ENCODE measurements at places on chromosomes 2 and 18.

GRCh38 chr18:55301824-55302166 is 286.2 kb downstream of the TCF4 start:
- DNase-seq, result no peak

GRCh38 chr2:68253219-68254068 is 1.1 kb upstream of the PPP3R1 start:
- peak; percentile 76 for DNase-seq

DNA sequence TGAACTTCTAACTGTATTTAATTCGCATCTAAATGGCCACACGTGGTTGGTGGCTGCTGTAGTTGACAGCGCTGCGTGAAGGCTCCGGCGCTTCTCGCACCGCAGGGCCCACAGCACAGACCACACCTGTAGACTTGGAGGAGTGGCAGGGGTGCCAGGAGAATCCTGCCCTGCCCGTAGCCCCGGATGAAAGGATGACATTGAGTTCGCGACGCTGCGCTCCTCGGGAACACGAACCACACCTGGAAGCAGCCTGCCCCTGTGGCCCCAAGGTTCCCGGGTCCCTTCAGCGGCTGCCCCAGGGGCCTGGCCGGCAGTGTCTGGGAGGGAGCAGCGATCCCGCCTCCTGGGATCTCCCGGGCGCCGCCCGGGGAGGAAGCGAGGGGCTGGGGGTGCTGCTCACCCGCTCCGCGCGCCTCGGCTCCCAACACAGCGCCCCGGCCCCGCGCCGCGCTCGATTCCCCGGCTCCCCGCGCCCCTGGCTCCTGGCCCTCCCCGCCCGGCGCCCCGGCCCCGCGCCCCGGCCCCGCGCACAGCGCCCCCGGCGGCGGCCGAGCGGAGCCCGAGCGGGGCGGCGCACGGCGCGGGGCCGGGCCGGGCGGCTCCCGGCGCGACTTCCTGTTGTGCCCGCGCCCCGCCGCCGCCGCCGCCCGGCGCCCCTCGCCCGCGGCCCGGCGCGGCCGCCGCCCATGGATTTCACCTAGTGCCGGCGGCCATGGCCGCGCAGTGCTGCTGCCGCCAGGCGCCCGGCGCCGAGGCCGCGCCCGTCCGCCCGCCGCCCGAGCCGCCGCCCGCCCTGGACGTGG is at the start of gene RNPEPL1:
Gene RNPEPL1 (plus strand): TSS at position 613 of the 806 bp plus-strand sequence. CDS start 103 bp downstream, at position 716.
- DNase-seq, result peak; percentile 89

GRCh38 chr2:71224935-71225334 is 2.0 kb downstream of the PAIP2B start:
- DNase-seq, result no peak

DNA sequence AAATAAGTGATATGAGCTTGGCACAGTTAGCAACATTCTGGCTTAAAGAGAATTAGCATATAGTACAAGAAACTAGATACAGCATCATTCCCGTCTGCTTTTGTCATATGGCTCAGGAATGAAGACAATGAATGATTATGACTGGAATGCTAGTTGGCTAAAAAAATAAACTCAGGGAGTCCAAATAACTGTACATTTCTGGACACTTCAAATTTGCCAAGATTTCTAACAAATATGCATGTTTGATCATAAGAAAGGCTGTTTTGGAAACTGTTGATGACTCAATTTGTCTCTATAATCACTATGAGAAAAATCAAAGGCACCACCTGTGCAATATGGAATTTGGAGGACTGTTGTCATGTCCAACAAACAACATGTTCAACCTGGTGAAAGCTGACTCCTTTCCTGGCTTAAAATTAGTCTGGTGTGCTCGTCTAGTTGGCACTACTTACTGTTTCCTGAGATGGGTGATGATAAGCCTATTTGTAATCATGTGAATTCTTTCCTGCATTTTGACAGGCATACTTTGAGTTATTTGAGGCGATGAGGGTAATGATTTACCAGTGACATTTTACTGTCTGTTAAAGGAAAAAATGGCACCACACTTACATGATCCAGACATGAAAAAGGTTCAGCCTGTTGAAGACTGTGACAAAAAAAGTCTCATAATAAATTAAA is 133.9 kb upstream of the CDH20 start:
- DNase-seq, result no peak

- DNase-seq, result peak; percentile 35
Observed at GRCh38 chr2:120867290-120868241, 131.9 kb downstream of the GLI2 start.

DNA sequence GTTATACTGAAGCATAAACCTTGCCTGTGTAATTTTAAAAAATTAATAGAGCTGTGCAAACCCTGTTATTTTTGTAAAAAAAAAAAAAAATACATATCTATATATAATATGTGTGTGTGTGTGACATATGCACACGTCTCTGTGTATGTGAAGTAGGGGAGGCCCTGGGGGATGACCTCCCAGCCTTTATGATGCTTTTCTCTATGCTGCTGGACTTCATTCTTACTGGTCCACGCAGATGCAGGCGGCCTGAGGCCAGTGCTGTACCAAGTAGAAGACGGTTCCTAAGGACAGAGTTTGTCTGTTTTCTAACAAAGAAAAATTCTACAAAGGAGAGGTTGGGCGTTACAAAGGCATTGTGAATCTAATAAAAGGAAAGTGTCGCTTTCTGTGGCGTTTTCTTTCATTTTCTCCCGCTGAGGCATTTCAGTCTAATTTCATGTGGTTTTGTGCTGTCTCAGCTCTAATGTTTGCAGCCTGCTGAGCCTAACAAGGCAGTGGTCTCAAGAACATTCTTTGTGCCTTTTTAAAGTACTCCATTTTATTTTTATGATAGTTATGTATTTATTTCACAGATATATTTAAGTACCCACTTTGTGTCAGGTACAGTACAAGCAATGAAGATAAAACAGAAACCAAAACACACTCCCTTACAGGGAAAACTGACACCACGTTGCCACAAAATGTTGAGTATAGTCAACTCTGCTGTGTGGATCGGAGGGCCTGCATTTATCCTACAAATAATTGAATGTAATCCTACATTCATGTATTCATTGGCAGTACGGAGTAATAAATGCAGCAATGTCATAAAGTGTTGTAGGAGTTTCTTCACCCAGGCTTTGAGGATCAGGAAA is 118.0 kb downstream of the RAB3GAP1 start:
- no peak for DNase-seq

- no peak for DNase-seq
Observed at GRCh38 chr2:235087832-235088495, 136.1 kb downstream of the SH3BP4 start.

GRCh38 chr2:63093502-63093901 is 42.9 kb downstream of the OTX1 start:
- DNase-seq, result no peak

GRCh38 chr2:123935405-123935804 is 89.7 kb upstream of the CNTNAP5 start:
- DNase-seq, result no peak

GRCh38 chr2:30412684-30413570 is 34.1 kb upstream of the LCLAT1 start:
- no peak for DNase-seq

DNA sequence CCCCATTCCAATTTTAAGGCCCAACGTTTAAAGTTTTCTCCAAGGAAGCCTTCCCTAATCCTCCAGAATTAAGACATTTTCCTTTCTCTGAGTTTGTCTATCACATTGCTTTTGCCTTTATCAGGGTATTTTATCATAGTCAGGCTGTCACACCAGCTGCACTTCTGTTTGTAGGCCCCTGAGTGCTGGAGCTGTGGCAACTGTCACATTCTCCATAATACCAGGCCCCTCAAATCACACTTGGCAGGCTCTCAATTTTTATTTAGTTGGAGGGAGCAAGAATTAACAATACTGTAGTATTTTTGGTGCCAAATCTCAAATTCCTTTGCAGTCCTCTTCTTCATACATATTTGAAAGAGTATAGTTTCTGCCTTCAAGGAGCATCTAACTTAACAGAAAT is 122.2 kb downstream of the FSHR start:
- DNase-seq, result no peak

DNA sequence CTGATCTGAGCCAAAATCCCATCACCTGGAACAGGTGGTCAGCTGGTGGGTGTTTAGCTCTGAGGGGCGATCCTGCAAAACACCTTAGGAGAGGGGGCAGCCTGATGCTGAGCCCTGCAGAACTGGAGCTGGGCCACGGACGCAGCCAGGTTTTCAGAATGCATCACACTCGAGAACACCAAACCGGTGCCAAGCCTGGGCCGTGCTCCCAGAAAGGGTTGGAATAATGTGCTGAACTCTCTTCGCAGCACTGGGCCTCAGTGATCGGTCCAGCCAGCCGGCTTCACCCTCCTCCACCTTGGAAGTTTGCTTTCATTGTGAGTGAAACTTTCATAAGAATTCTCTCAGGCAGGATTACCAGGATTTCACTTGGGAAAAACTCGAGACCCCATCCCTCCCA is 56.5 kb upstream of the TTC39C start:
- DNase-seq, result no peak

GRCh38 chr18:69387186-69387585 is 13.5 kb upstream of the DOK6 start:
- no peak for DNase-seq

DNA sequence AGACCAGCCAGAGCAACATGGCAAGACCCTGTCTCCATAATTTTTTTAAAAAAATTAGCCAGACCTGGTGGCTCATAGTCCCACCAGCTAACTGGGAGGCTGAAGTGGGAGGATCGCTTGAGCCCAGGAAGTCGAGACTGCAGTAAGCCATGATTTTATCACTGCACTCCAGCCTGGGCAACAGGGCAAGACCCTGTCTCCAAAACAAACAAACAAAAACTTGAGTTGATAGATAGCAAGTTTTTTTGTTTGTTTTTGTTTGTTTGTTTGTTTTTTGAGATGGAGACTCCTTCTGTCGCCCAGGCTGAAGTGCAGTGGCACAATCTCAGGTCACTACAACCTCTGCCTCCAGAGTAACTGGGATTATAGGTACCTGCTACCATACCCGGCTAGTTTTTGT is 18.8 kb downstream of the RELCH start:
- peak; percentile 41 for DNase-seq

DNA sequence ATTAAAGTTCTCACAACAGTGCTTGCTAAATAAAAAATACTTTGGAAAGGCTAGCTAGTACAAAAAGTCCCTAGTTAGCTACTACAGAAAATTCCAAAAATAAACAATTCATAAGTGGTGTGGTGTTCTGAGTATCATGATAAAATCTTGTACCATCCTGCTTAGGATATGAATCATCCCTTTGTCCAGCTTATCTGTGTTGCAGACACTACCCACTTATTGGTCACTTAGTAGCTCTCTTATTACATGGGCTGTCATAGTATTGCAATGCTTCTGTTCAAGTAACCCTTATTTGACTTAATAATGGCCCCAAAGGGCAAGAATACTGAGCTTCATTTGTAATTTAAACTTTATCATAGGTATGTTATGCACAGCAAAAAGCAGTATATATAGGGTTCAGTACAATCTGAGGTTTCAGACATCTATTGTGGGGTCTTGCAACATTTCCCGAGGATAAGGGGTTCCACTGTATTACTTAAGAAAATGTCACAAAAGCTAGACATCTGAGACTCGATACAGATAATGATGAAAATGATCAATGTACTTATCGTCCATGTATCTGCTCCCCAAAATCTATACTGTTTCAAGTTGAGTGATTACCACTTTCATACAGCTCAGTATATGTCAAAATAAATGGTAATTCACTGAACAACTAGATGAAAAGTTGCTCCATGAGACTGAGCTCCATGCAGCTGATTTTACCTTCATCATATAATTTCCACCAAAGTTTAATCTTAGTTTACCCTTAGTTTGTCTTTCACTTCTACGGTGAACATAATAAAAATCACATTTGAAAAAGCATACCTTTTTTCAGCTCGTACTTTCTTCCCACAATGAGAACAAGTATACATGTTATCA is 93.8 kb downstream of the C2orf74 start:
- DNase-seq, result peak; percentile 12

GRCh38 chr2:47193607-47194006 is 38.5 kb upstream of the STPG4 start:
- DNase-seq, result no peak

- DNase-seq, result no peak
Observed at GRCh38 chr2:42087857-42088195, 40.0 kb downstream of the PKDCC start.

- no peak for DNase-seq
Observed at GRCh38 chr18:154151-154550, 4.2 kb upstream of the USP14 start.

GRCh38 chr18:79797518-79798345 is at the start of gene KCNG2:
KCNG2 (plus strand) TSS chr18:79797938; CDS start chr18:79863668, 65,730 bp downstream.
- DNase-seq, result peak; percentile 51

DNA sequence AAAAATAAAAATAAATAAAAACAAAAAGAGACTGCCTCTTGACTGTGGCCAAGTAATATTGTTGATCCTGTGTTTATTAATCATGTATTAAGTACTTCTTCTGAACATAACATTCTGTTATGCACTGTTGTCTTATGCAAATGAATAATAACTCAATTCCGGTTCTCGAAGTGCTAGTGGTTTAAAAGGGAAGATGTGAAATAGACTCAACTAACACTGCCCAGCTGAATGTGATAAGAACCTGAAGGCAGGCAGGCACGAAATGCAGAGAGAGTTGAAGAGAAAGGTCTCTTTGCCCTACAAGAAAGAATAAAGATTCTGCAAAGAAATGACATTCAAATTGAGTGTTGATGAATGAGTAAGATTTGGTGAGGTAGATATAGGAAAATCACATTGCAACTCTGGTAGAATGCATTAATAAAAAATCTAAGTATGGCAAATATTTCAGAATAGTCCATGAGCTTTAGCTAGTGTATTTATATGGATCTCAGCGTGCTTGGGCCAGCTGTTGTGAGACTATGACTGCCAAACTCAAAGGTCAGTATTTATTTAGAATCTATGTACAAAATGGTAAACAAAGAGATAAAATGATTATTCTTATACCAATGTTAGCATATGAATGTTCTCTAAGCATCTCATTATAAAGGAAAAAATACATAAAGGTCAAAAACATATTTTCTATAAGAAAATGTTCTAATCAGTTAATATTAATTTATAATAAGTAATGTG is 352.3 kb upstream of the CDH7 start:
- DNase-seq, result no peak

- DNase-seq, result no peak
Observed at GRCh38 chr2:2828774-2829368, 497.8 kb upstream of the MYT1L start.

DNA sequence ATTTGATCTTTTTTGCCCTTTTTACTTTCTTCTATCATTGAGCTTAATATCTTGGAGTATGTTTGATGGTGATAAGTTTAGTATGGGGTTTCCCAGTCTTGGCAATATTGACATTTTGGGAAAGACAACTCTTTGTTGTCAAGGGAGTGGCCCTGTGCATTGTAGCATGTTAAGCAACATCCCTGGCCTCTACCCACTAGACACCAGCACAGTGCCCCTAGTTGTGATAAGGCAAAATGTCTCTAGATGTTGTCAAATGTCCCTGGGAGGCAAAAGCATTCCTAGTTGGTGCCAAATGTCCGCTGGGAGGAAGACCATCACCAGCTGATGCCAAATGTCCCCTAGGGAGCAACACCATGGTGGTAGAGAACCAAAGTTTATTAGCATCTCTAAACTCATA is 28.2 kb downstream of the GULP1 start:
- no peak for DNase-seq

- DNase-seq, result no peak
Observed at GRCh38 chr2:153132418-153132817, 346.1 kb downstream of the RPRM start.

Measured in erythroblast (primary cell).